Hippocampal formation (tissue), 2 donors: ENCODE measurements at places on chromosomes 2 and 18.

GRCh38 chr2:221389904-221390303 lies 182.2 kb downstream of the EPHA4 start:
- no peak for DNase-seq

DNA sequence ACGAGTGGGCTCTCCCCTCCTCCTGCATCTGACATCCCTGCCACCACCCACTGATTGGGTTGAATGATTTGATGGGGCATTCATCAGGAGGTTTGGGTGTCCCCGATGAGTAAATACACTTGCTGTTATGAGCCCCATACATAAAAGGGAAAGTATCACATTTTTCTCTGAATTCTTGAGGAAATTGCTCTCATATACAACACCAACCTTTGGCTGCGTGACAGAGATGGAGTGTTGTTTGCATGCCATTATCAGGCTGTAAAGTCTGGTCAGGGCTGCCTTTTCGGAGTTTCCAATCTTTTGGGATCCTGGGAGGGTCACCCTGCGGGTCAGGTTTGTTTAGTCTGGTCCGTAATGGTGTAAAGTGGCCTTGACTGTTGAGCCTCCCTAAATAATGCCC lies 227.9 kb upstream of the SPRED2 start:
- DNase-seq, result no peak

- DNase-seq, result no peak
Observed at GRCh38 chr2:113085542-113085941, 17.8 kb downstream of the IL1F10 start.

DNA sequence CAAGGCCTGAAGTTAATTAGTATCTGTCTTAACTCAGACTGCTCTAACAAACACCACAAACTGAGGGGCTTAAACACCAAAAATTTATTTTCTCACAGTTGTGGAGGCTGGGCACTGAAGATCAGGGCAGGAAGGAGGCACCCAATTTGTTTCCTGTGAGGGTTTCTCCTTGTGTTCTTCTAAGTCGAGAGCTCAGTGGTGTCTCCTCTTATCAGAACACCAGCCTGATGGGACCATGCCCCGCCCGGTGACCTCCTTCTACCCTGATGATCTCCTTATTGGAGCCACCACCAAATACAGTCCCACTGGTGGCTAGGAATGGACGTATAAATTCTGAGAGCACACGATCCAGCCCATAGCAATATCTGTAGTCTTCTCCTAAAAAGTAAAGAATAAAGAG lies 20.5 kb downstream of the TMEM18 start:
- no peak for DNase-seq

DNA sequence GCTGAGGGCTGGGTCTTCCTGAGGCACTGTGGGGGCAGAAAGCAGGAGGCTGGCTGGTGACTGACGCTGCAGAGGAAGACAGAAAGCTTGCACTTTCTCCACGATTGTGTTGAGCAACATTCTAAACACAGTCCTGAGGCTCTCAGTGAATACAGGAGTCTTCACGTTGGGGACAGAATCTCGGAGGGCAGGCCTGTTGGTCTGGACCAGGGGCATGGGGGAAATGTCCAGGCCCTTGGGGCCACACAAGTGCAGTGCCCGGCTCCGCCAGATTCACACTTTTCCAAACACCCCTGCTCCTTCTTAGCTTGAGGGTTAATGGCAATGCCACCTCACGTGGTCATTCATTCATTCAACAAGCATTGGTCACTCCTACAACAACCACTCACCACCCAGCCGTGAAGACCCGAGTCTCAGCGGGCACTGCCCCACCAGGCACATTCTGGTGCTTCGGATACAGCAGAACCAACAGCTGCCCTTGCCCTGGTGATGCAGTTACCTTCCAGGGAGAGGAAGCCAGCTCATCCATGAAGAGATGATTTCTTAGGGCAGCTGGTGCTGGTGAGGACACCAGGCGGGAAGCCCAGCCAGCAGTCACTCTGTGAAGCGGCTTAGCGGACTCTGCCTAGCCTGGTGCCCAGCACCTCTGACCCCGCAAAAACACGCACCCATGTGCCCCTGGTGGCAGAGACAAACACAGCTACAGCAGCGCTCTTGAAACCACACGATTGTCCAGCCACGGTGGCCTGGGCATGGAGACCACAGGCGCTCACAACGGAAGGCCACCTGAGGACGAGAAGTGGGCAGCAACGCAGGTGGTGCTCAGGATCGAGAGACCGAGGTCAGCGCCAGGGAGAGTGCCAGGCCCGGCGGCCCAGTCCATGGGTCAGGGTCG lies 10.9 kb upstream of the GPC1 start:
- no peak for DNase-seq

GRCh38 chr2:225354281-225354774 lies 45.2 kb upstream of the NYAP2 start:
- DNase-seq, result no peak

GRCh38 chr2:204824751-204825453 lies 279.6 kb downstream of the PARD3B start:
- no peak for DNase-seq

DNA sequence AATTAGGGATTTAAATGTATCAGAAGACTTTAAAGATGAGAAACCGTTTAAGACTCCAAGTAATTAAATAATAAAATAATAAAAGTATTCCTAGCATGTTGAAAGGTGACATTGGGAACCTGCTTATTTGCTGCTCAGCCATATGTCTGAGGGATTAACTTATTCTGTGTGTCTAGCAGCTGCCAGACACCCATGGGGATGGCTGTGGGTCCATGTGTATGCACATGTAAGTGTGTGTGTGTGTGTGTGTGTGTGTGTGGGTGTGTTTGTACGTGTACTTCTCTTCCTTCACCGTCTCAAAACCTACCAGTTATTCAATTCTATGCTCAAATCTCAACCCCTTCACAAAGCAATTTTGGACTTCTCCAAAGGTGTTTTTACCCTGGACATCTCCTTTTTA lies 124.5 kb downstream of the SETBP1 start:
- no peak for DNase-seq

DNA sequence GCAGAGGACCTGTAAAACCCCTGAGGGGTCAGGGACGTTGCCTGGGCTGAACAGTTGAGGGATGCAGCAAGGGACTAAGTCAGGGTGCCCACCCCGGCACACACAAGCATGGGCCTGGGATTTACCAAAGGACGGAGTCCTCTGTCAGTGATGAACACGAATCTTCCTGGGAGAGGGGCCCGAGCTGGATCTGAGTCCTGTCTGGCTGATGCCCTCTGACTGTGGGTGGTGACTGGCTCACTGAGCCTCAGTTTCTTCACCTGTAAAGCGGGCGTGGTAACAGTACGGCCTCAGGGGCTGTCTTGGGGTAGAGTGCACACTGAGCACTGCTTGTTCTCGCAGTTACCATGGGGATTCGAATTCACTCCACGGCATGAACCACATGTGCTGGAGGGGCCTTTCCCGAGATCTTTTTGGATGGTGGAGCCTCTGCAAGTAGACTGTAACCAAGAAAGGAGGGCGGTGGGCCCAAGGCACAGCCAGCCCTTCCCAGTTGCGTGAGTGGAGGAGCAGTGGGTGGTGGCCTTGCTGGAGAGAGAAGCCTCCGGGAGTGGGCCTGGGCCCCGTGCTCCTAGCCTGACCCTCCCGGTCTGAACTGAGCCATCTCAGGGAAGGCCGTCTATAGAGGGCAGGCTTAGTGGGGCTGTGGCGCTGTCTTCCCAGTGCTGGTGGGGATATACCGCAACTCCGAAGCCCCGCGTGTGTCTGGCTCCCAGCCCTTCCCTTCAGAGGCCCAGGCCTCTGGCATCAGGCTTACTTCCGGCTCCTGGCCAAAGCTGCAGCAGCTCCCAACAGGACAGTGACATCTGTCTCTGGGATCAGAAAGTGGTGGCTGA lies 130.8 kb upstream of the HS6ST1 start:
- no peak for DNase-seq

DNA sequence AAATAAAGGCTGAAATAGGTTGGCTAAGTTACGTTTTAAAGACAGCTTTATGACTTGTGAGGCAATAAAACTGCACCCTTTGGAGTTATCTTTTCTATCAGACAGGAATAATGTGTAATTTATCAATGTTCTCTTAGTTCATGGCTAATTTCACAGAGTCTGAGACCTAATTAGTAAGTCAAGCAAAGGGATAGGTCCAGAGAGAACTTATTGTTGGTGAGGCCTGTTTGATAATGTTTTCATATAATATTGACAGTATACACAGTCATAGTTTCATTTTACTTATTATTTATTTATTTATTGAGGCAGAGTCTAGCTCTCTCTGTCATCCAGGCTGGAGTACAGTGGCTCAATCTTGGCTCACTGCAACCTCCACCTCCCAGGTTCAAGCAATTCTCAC lies 1.9 kb upstream of the IL36RN start:
- DNase-seq, result no peak
